ENCODE measurements at places on chromosomes 16 and 17.

GRCh38 chr16:85350973-85351372, 238.7 kb upstream of the CIBAR2 start:
- DNase-seq, result no peak

GRCh38 chr17:7466639-7467341, 12.6 kb downstream of the ZBTB4 start:
- DNase-seq, result no peak

- DNase-seq, result no peak
Observed at GRCh38 chr16:27739606-27740357, 189.8 kb downstream of the KATNIP start.

DNA sequence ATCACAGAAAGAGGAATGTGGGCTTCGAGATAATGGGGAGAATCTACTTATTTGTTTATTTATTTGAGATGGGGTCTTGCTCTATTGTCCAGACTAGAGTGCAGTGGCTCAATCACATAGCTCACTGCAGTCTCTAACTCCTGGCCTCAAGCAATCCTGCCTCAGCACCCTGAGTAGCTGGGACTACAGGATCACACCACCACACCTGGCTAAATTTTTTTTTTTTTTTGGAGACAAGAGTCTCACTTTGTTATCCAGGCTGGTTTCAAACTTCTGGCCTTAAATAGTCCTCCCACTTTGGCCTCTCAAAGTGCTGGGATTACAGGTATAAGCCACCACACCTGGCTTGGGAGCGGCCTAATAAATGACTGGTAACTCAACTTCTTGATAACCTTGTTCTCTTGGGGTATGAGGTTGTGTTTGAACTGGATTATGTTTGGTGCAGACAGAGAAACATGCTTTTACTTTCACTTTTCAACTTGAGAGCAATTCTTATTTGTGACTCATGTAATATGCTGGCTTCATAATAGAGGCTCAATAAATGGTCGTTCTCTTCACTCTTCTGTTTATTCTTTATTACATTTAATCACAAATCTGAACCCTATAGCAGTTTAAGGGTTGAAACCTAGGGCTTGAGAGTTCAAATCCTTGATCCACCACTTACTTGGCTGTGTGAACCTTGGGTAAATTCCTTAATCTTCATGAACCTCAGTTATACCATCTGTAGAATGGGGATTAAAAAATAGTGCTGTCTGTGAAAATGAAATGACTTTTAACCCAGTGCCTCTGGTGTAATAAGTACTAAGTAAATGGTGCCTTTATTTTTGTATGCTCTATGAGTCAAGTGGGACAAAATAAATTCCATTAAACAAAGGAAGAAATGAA, 129.1 kb upstream of the HS3ST2 start:
- DNase-seq, result no peak

DNA sequence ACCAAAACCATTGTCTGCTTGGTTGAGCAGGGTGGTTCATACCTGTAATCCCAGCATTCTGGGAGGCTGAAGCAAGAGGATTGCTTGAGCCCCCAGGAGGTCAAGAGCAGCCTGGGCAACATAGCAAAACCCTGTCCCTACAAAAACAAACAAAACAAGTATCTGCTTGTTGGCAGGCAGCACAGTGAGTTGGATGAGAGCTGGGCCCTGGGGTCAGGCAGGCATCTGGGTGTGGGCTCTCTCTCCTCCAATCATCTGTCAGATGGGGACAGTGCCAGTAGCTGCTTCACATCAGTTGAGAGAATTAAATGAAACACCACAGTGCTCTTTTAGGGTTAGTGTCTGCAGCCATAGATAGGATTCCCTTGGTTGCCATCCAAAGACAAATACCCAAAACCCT, 5.8 kb downstream of the ARMC7 start:
- no peak for DNase-seq

- DNase-seq, result no peak
Observed at GRCh38 chr16:3529175-3529574, 28.4 kb downstream of the CLUAP1 start.

- DNase-seq, result no peak
Observed at GRCh38 chr16:57781349-57781740, 20.9 kb downstream of the KIFC3 start.

DNA sequence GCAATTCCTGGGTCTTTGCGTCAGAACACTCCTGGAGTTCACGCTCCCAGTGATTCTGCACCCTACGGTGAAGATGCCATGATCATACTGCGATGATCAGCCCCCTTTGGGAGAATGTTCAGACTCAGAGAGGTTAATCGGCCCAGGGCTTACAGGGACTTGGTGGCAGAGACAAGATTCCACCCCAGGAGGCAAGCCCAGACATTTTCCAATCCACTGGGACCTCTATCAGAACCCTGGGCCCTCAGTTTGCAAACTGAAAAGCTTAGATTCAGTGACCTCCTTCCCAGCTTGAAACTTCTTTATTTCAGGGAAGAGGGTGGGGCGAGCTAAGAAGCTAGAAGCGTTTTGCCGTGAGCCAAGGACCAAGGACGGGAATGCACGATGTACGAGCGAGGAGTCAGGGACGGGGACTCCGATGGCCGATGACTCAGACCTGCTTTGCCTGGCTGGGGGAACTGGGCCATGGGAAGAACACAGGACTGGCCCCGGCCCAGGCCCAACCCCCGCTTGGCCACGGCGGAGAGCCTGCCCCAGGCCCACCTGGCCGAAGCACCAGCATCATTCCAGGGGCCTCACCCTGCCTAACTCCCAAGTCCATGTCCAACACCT, 34.7 kb downstream of the SOCS3 start:
- DNase-seq, result no peak

- peak; percentile 61 for DNase-seq
Observed at GRCh38 chr16:84818989-84819643, 669 bp upstream of the CRISPLD2 start.

DNA sequence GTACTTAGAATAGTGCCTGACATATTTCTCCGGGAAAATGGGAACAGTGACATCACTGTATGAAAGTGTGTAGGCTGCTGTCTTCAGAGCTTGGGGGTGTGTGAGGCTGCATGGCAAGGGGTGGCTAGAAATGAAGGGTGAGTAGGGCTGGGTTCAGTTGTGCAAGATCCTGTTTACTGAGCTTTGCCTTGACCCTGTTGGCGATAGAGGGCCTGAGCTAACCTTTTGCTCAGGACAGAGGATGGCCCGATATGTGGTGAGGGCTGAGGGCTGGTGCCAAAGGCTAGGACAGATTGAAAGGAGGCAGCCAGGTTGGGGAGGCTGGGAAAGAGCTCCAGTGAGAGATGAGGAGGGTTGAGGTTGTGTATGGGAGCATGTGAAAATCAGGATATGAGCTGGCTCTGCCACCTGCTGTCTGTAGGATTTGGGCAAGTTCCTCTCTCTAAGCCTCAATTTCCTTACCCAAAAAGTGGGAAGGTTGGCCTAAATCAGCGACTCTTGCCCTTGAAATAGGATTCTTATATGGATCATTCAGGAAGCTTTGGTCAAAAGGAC, 6.0 kb upstream of the CCL1 start:
- DNase-seq, result no peak

- DNase-seq, result no peak
Observed at GRCh38 chr17:8821446-8822105, 22.4 kb upstream of the MFSD6L start.

All from GM23338 (cell line).